Tongue (tissue), 3 donors: ENCODE measurements at places on chromosomes 11 and 22. TPM values are rescaled to one million over a fixed set of nuclear protein-coding genes. Genes with fewer than 3 reads are reported as not detected.

GRCh38 chr22:27213766-27214581, 556.6 kb downstream of the MIAT start:
- DNase-seq, result peak; percentile 88

DNA sequence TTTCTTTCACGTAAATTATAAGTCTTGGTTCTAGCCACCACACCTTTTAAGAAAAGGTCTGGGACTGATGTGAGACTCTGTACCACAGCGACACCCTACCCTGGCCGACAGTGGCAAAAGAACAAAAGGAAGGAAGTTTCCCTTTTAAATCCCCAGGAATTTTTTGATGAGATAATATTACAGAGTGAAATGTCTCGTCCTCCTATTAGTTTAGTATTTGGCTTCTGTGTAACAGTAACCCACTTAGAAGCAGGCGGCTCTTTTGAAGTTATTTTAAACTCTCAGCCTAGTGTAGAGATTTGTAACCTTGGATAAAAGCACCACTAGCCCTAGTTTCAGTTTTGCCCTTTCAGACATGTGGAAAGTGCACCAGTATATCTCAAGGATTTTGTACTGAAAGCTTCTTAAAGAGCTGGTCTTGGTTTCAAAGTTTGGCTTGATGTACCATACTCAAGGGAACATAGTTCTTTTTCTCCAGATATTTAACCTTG, 84.1 kb downstream of the C22orf31 start:
- DNase-seq, result peak; percentile 56

DNA sequence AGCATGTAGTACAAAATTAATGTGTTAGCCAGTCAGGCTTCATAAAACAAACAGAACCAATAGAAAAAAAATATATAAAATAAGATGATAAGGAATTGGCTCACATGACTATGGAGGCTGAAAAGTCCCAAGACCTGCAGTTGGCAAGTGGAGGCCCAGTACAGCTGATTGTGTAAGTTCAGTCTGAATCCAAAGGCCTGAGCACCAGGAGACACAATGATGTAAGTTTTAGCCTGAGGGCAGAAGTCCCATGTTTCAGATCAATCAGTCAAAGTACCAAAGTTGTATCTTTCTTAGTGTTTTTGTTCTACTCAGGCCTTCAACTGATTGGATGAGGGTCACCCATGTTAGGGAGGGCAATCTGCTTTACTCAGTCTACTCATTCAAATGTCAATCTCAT, 14.3 kb upstream of the OR10D3 start:
- DNase-seq, result no peak

GRCh38 chr11:80284946-80285785, 844.3 kb upstream of the TENM4 start:
- DNase-seq, result no peak

DNA sequence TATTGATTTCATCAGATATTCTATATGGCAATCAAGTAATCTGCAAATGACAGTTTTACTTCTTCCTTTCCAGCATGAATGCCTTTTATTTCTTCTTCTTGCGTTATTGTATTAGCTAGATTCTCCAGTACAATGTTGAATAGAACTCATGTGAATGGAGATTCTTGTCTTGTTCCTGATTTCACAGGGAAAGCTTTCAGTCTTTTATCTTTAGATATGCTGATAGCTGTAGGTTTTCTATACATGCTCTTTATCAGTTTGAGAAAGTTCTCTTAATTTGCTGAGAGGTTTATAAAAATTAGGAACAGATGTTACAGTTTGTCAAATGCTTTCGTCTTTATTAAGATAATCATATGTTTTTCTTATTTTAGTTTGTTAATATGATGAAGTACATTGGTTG, 347.2 kb downstream of the NTM start:
- no peak for DNase-seq

GRCh38 chr11:100687054-100687629, at the start of gene ARHGAP42:
Gene ARHGAP42, plus strand, starts transcription at chr11:100687288. Its CDS starts 391 bp downstream, at chr11:100687679.
- DNase-seq, result peak; percentile 89

Gene SYTL2
- 65.8 TPM for total RNA-seq
